Right atrium auricular region (tissue), 2 donors: ENCODE measurements at places on chromosomes 4 and X. TPM values are rescaled to one million over a fixed set of nuclear protein-coding genes. Genes with fewer than 3 reads are reported as not detected.

The SSX4B gene
- not detected for total RNA-seq

GRCh38 chr4:128298852-128299251 lies 11.2 kb upstream of the PGRMC2 start:
- DNase-seq, result no peak

DNA sequence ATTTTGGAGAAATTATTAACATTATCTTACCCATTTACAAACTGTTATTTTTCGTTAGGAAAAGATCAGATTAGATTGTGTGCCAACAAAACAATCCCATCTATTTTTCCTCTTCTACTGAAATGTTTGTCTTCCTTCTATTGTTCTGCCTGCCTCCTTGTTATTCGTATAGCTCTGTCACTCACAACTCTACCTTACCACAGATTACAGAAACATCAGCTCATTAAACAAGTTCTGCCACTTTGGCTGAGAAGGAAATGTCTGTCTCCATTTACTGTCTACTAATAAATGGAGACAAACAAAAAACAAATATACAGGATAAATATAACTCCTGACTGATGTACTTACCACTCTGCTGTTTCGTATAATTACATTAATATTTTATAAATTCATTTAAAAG lies 211.4 kb downstream of the ENOX2 start:
- no peak for DNase-seq

The SERTM2 gene
- not detected for total RNA-seq

- DNase-seq, result no peak
These were observed 127.6 kb upstream of the ETNPPL start for GRCh38 chr4:108890484-108890881.

DNA sequence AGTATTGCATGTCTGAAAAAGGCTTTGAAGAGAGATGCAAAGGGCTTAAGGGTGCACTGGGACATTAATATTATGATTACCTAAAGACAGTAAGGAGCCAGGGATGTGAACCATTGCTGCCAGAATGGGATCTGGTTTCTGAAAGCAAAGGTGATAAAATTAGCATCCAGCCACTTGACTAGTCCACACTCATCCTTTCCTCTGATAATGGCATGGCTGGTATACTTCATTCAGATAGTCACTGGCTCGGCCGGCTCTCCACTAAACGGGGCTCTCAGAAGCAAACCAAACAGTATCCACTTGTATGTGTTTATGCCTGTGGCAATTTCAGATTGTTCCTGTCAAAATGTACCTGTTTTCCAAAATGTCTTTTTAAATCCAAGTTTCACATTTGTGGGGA lies 46.4 kb downstream of the MAMLD1 start:
- DNase-seq, result no peak

DNA sequence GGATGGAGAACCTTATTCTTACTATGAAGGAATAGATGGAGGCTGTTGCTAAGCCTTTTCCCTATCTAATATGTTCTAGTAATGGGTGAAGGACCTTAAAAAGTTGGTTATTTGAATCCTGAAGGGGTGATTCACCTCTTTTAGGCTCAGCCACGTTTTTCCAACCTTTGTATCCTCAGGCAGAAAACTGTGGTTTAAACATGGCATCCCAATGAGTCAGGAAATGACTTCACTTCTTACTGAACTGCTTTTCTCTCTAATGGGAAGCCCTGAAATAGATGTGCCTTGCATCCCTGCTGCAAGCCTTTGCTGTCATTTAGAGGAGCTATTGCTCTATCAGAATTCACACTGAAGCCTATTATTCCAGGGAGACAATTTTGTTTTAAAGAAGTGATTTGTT lies 191.0 kb upstream of the ARX start:
- DNase-seq, result no peak

DNA sequence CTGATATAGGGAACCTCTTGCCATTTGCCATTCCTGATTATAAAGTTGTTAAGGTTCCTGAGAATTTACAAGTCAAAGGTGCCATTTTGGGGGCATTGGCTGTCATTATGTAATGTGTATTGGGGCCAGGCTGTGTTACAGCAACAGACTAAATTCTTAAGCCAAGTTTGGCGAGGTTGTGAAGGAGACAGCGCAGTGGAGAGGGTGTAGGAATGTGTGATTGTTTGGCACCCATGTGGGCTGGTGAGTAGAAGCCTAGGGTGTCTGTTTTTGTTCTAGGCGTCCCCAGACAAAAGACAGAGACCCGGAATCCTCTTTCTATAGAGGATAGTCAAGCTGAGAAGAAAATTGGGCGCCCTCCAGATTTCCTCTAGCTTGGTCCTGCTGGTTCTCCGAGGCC lies 2535.3 kb downstream of the PCDH7 start:
- no peak for DNase-seq

The PDCL2 gene
- total RNA-seq, result not detected

- DNase-seq, result no peak
These were observed 13.9 kb upstream of the PLAC8 start for GRCh38 chr4:83128240-83128929.

GRCh38 chrX:18725310-18725943 lies 18.0 kb downstream of the PPEF1 start:
- no peak for DNase-seq

DNA sequence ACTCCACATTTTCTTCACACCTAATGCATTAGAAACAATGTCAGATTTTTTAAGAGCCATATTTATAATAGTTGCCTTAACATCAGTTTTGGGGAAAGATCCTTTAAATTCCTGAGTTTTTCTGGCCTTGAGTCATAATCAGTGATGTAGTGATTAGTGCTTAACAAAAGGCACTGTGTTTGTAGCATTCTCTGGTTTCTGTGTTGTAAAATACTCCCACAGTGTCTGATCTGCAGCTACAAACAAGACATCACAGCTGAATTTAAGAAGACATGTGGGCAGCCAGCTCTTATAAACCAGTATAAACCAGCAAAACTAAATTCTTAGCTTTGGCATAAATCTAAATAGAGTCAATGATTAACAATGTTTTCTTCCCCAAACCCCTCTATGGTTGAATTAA lies 233.8 kb downstream of the FSTL5 start:
- DNase-seq, result no peak

DNA sequence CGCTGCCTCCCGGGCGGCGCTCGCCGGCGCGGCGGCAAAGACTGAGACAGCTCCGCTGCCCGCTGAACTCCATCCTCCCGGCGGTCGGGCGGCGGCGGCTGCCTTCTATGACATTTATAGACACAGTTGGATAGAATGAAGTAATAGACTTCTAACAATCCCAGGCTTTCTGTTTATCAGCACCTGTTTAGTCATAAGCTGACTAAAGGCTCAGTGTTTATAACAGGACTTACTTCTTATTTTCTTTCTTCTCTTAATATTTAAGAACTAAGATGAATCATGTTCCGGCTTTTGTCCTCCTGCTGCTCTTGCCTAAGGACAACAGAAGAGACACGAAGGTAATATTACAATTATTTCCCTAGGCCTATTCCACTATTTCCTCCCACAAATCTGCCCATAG lies 3.9 kb downstream of the ARL13A start:
- DNase-seq, result no peak

DNA sequence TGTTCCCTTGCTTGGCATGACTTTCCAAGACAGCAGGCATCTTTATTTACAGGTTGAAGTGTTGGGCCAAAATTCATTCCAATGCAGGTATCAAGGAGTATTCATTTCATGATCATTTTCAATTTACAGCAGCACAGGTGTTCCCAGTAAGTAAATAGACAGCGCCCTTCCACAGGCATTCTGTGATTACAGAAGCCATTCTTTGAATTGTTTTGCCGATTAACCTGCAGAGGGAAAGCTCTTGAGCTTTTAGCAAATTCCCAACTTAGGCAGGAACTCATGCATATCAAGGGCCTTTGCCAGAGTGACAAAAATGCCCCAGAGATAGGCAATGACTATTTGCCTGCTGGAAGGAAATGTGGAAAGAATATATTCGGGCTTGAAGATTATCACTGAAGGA lies 6.8 kb downstream of the TXK start:
- no peak for DNase-seq

- DNase-seq, result no peak
These were observed 65.7 kb upstream of the BEND2 start for GRCh38 chrX:18286322-18286831.

DNA sequence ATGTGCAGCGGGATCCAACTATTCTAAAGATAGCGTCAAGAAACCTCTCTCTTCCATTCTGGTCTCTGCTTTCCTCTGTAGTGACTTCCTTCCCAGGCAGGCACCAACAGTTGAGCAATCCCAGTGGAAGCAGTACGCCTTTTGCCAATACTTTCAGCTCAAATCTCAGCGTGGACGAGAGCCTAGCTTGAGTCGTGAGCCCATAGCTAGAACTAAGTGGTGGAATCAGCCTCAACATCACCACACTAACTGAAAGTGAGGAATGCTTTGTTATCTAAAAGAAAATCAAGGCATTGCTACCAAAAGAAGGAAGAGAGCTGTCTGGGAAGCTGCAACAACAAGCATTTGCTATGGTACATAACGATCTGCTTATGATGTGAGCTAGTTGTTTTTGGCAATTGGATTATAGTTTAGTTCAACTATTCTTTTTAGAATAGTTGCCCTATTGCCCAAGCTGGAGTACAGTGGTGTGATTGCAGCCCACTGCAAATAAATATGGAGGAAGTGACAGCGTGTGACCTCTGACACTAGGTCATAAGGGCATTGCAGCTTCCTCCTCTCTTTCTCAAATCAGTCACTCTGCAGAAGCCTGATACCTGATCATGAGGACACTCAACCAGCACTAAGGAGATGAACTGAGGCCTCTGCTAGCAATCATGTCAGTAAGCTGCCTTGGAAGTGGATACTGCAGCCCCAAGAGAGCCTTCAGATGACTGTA lies 24.7 kb upstream of the FRYL start:
- DNase-seq, result no peak

DNA sequence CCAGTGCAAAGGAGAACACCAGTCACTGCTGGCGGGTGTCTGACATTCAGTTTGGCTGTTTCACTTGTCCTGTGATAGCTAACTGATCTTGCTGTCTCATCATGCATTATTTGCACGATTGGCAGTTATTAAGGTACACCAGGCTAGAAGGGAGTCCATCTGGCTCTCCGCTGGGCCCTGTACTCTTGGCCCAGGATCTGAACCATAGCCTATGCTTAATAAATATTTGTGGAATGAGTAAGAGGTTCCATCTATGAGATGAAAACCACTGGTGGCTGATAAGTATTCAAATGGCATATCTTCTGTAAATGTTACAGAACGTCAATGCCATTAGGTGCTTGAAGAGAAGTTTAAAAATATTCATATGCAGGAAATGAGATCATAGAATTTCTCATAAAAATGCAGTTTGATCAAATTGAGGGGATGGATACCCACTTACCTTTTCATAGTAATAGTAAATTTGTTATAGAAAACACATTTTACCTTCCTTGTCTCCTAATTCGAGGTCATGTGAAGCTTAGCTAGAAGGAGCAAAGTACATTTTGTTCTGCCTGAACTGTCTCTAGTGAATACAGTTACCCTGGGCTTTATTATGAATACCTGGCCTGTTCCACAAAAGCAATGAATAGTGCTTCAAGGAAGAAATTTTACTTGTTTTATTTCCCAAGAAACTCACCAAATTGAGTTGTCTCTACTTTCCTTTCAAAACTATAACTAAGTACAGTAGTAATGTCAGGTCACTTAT lies 213.5 kb downstream of the CBR4 start:
- DNase-seq, result no peak

DNA sequence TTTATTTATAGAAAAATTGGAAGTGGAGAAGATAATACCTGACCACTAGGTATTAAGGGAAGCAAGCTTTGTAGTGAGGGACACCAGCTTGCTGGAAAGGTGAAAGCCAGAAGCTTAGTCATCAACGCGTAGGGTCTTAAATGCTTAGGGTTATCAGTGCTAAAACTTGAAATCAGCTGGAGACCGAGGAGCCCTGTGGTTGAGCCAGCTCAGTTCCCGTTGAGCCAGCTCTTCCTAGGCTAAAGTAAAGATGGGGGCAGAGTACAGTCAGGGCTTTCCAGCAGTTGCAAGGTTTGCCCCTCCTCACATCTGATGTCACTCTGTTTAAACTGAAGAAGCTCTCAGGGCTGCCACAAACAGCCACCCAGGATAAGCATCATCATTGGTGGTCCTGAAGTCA lies 240.7 kb downstream of the DCLK2 start:
- DNase-seq, result no peak

The STATH gene
- total RNA-seq, result not detected

DNA sequence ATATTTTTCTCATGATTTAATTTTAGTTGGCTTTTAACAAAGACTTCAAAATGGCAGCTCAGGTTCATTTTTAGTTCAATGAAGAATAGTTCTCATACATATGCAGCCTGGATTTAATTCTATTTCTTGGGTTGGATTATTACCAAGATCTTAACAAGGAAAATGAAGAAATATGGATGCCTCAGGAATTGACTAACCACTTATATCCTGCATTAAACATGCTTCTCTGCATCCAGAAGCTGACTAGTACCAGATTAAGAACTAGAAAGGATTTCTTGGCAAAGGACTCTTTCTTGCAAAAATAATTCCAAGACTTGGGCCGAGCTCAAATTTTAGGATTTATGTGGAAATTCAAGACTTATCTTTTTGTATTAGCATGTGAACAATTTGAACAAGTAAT lies 5.6 kb upstream of the KLHL2 start:
- no peak for DNase-seq

DNA sequence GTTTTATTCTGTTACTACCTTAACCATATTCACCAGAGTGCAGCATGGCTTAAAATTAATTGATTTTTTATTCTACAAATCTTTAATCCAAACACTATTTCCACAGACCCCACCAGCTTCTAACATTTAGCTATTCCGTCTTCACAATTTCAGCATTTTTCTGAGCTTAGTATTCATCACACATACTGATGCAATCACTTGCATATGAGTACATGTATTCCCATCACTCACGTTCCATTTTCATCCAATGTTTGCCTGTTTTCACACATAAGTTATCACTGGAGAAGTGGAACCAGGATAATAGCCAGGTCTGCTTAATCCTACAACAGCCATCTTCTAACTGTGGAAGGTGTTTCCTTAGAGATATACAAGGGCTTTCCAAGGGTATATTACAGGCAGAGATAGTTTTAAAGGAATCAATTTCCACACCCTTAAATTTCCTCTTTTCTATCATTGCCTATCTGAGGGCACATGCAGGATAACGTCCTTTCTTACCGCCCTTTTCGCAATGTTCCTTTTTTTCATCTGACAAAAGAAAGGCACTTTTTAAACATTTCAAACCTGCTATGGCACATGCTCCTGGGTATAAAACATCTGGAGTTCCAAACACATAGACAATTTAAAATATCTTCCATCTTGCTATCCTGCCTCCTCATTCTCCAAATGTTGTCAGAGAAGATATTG lies 115.8 kb downstream of the CORIN start:
- DNase-seq, result no peak

DNA sequence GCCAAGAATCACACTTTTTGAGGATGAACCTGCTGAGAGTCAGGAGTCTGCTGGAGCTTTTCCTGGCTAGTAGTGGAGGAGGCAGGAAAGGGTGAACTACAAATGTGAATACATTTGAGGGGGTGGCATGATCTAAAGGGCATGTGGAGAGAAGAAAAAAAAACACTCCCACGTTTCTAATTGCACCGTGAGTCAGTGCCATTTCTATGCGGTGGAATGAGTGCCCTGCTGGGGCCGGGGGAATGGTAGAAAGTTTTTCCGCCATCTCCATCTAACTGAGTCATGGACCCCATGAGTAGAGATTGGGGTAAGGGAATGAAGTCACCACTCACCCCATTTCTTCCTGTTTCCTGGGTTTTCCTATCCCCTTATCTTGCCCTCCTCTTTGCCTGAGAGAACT lies 19.8 kb downstream of the BEX3 start:
- no peak for DNase-seq

- DNase-seq, result no peak
These were observed 90.2 kb downstream of the CPZ start for GRCh38 chr4:8682725-8683124.
